Stimulated activated CD4-positive, alpha-beta T cell treated with anti-CD3 and anti-CD28 coated beads, Interleukin-15, amount 100 ng/mL, for 1 hour (primary cell): ENCODE measurements at places on chromosomes 2 and 18.

GRCh38 chr2:119488245-119489214 is 35.8 kb downstream of the SCTR start:
- no peak for DNase-seq

- DNase-seq = no peak
Observed at GRCh38 chr2:197958592-197959150, 154.3 kb downstream of the PLCL1 start.

DNA sequence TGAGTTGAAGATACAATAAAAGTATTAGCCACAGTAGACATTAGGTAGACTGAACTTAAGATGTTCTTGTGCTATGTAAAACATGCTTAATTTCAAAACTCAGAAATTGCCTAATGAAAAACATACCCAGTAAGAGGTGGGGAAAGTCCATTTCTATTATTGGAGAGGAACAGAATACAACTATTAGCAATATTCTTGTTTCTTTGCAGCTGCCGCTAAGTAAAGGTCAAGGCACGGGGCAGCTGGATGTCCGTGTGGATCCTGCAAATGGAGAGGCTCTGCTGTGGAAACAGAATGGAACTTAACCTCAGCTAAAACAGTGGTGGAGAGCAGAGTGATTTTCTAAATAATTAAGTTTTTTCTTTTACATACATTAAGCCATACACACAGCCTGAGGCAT is 139.2 kb upstream of the ARHGAP28 start:
- DNase-seq = no peak

GRCh38 chr18:23810396-23810795 is 121.1 kb downstream of the LAMA3 start:
- no peak for DNase-seq
